ENCODE measurements at places on chromosomes 3 and 15. TPM values are rescaled to one million over a fixed set of nuclear protein-coding genes. Genes with fewer than 3 reads are reported as not detected.

Gene C2CD4A
- total RNA-seq: 1.8 TPM

- H3K4me1 ChIP-seq: peaks cover 9% of the 10 kb centered on the region
- DNase-seq: no peak
Observed at GRCh38 chr3:74271541-74271940, 342.9 kb downstream of the CNTN3 start.

DNA sequence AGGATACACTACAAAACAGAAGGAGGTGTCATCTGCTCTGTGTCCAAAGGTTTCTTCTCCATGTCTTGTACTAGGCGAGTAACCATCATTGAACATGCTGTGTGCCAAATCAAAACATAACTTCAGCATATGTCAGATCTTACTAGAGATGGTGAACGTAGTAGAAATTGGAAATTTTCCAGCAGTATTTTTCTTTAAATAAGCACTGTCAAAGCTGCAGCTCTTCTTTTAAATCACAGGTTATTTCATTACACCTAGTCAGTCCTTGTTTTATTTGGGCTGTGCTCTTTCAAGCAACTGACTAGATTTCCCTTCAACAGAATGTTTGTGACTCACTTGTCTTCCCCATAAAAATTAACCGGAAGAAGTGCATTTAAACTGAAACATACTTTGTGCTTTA lies 46.5 kb downstream of the MSL2 start:
- no peaks in the 10 kb centered on the region for H3K27me3 ChIP-seq
- H3K36me3 ChIP-seq: peaks cover 4% of the 10 kb centered on the region
- no peak overlapping the region for H3K4me3 ChIP-seq
- H3K4me1 ChIP-seq: peaks cover 5% of the 10 kb centered on the region
- H3K27ac ChIP-seq: no peak overlapping the region
- no peak for DNase-seq

DNA sequence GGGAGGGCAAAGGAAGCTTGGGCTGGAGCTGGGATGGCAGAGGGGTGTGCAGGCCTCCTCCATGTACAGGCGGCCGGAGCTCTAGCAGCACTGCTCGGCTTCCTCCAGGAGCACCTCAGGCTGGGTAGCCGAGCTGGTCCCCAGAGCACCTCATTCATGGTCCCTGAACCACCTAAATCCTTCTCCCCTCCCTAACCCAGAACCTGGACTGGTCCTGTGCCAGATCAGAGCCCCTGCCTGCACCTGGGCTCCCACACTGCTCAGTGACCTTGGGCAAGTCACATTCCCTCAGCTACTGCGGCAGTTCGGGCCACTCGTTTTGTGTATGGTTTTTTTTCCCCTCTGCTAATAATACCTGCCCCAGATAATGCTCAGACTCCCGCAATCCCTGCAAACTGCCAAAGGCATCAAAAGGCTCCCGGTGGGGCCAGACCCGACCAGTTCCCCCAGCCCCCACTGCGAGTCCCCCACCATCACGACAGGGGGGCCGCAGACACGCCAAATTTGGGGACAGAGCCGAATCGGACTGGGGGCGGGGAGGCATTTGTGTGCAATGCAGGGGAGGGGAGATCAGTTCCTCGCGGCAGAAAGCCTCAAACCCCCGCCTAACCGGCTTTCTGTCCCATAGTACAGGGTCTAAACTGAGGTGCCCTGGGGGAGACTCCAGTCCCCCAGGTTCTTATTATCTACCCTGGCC lies 1.3 kb downstream of the SEMA7A start:
- peaks cover 4% of the 10 kb centered on the region for H3K4me1 ChIP-seq
- no peak for DNase-seq
- no peaks in the 10 kb centered on the region for H3K36me3 ChIP-seq

Data from thoracic aorta (tissue), 2 donors.